ENCODE measurements at places on chromosomes 7 and 10.

DNA sequence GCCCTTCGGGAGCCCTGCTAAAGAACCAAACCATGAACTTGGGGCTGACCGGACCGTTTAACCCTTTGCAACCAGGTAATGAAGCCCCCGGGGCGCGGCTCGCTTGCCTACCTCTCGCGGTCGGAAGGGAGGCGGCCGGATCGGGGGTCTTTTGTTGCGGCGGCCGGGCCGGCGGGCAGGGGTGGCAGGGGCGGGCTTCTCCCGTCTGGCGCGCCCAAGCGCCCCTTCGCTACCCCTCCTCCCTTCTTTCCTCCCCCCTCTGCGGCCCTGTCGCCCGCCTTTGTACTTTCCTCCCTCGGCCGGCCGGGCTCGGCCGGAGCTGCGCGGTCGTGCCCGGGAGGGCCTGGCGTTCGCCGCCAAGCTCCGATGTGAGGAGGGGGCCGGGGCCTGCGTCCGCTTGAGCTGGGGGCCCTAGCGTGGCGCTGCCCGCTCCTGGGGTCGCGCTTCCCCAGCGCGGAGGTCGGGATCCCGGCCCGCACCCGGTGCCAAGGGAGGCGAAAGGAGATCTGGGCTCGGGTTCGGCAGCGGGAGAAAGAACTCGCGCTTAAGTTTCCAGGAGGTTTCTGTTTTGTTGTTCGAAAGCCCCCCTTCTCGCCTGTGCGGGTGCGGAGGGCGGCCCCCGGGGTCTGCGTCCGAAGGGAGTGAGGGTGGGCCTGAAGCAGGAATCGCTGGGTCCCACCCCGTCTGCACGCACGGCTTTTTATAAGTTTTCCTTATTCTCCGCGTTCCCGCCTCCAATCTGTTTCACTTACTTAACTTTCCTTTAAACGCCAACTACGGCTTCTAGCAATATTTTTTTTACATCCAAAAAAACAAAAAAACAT, 436.8 kb upstream of the GALNT17 start:
- peak; percentile 40 for DNase-seq

DNA sequence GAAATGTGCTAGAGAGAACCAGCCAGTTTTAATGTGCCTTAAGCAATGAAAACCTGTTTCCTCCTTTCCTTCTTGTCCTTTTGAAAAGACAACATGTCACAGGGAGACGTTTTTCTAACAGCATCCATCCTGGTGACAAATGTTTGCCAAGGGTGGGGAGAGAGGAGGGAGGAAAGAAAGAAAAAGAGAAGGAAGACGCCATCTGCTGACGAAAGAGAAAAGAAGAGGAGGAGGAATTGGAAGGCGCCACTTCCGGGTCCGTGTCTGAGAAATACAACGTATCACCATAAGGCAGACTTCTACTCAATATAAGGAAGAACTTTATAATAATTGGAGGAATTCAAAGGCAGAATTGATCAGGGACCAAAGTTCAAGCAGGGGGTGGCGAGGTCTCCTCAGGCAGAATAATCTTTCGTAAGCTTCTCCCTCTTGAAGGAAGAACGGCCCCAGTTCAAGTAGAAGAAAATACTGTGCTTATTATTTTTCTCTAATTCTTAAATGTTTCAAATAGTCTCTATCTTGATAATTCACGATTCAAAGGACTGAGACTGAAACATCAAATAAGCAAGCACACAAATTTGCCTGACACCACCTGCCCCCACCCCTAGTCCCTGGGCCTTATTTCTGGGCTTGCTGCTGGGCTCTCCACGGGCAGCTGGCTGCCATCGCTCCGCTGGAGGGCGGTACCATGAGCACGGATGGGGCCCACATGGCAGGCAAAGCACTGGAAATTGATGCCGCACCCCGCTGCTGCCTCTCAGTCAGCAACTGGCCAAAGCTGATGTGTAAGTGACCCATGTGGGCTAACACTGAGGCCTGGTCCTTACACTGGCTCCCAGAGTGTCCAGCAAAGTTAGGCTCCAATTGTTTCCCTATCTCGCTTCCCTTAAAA, 273.7 kb upstream of the KLF14 start:
- DNase-seq, result peak; percentile 54

- DNase-seq, result no peak
These were observed 105.1 kb upstream of the ANLN start for GRCh38 chr7:36284456-36285090.

GRCh38 chr10:84196941-84197340, 2.6 kb downstream of the CDHR1 start:
- DNase-seq, result no peak

DNA sequence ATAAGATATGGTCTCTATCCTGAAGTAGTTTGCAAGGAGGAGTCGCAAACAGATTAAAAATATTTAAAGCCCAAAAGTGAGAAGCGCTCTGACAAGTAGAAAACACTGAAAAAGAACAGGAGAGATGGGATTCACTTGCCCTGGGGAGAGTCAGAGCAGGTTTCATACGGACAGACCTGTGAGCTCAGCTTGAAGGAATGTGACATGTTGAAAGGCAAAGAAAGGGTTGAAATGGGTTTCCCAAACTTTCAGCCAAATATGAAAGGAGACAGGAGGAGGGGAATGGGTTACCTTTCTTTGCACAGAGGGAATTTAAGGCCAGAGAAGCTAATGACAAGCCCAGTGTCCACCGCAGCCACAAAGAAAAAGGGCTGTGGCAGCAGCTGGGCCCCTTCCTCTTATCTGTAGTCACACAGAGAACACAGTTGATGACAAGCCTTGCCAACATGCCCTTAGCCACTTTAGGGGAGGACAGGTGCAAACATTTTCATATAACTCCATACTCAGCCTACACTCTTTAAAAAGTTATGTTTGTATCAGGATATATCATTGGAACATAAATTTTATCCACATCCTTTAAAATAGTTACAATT, 14.9 kb downstream of the HOXA1 start:
- no peak for DNase-seq

GRCh38 chr7:96959135-96959534, 46.2 kb upstream of the DLX6 start:
- no peak for DNase-seq

- no peak for DNase-seq
These were observed 69.2 kb upstream of the TCF7L2 start for GRCh38 chr10:112880633-112881530.

- DNase-seq, result no peak
These were observed 4.3 kb upstream of the GSAP start for GRCh38 chr7:77420438-77420837.

- DNase-seq, result no peak
These were observed 170.9 kb upstream of the ASAH2 start for GRCh38 chr10:50422259-50422658.

DNA sequence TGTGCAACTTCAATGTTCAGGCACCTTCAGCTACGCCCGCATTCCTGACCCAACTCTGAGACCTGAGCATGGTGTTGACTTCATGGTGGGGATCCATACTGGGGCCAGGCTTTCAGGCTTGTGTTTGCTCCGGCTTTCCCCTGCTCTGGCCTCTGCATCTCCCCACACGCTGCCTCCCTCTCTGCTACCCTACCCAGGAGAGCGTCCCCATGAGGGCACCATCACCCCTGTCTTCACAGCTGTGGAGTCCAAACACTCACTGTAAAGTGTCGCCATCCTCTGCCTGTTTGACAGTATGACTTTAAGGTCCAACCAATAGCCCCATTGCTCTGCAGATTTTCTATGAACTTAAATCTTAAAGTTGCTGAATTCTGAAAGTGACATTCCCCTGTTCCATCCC, 199.0 kb upstream of the GRB10 start:
- DNase-seq, result no peak

GRCh38 chr7:731440-732085, 4.5 kb upstream of the PRKAR1B start:
- DNase-seq, result no peak

- DNase-seq, result no peak
These were observed 34.1 kb downstream of the LRRC20 start for GRCh38 chr10:70348228-70348850.

- no peak for DNase-seq
These were observed 35.8 kb downstream of the CHST15 start for GRCh38 chr10:124057601-124058000.

- no peak for DNase-seq
These were observed 105.0 kb downstream of the DLG5 start for GRCh38 chr10:77821551-77821950.

- no peak for DNase-seq
These were observed 115.0 kb downstream of the GFRA1 start for GRCh38 chr10:116158036-116158435.

DNA sequence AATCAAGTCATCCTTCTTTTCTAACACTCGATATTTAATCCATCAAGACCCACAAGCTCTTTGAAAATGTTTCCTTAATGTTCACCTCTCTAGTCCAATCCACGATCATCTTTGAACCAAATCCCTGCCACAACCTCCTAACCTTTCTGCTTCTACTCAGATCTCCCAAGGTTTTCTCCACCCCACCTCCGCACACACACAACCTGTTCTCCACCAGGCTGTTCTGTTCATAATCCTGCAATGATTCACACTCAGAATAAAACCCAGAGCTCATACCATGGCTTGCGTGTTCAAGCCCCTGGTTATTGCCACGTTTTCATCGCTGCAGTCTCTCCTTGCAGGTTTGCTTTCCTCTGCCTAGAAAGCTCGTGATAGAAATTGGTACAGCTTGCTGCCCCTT, 53.8 kb upstream of the BAMBI start:
- no peak for DNase-seq

- DNase-seq, result peak; percentile 64
These were observed 83.2 kb downstream of the CAMK1D start for GRCh38 chr10:12432402-12433189.

DNA sequence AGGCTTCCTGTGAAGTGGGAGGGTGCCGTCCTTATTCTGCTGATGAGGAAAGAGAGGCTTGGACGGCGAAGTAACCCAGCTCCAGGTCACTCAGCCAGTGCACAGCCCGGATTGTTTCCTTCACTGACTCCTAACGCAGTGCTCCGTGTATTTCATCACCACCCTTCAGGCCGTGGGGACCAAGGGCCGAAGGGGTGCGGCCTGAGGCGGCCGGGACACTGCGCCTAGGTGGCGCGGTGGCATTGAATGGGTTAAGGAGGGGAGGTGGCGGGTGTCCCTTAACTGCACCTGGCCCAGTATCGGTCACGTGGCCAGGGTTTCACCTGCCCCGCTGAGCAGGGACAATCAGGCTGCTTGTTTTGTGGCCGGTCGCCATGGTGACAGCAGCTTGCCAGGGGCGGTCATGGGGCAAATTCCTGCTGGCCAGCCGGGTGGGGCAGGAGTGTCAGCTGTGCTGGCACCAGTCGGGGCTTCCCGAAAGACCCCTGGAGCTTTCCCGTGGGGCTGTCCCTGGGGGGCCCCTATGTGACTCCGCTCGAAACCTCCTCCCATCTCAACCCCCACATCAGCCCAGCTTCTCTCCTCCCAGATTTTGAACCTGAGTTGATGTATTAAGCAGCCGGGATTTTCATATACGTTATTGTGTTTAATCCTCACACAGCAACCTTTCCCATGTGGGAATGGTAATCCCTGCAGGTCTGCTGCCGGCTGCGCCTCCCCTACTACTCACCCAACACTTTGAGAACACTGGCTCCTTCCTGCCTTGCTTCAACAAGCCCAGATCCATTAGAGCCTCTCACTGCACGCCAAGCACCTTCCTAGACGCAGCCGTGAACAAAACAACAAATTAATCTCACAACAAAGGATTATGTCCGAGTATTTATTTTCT, 4.4 kb upstream of the ABHD11 start:
- DNase-seq, result peak; percentile 99

- no peak for DNase-seq
These were observed 89.4 kb upstream of the PALS2 start for GRCh38 chr7:24483804-24484203.

- no peak for DNase-seq
These were observed 118.5 kb downstream of the AMPH start for GRCh38 chr7:38512704-38513103.

GRCh38 chr10:129869596-129870473, 94.2 kb downstream of the EBF3 start:
- DNase-seq, result no peak

GRCh38 chr7:28354601-28355402, 57.5 kb upstream of the CREB5 start:
- DNase-seq, result no peak

DNA sequence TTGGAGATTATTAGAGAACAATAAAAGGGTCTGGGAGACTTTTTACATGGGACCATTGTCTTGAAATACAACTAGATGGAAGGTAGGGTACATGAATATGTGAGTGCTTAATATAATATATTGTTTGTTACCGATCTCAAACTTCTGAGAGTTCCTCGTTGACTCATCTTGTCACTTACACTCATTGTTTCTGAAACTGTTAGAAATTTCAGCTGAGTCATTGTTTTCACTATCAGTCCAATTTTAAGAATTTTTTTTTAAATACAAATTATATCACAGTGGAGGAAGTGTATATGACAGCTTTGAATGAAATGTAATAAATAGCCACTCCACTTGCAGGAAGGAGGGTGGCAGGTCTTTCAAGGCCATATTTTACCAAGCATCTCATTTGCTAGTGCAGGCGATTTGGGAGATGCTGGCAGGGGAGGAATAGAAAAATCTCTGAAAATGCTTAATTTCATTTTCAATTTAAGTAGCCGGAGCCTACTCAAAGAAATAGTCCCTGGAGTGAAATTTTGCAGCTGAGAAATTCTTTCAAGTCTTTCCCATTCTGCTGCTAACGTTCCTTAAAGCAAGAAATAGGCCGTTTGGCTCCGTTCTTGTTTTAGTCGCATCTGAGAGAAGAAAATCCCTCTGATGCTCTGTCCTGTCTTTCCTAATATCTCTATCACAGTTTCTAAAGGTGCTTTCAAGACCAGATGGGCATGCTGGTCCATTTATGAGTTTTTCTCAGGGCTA, 1404.2 kb upstream of the CELF2 start:
- no peak for DNase-seq

- no peak for DNase-seq
These were observed 233.1 kb upstream of the PFKP start for GRCh38 chr10:2834214-2834613.

GRCh38 chr10:67657775-67658174, 38.2 kb downstream of the CTNNA3 start:
- no peak for DNase-seq

DNA sequence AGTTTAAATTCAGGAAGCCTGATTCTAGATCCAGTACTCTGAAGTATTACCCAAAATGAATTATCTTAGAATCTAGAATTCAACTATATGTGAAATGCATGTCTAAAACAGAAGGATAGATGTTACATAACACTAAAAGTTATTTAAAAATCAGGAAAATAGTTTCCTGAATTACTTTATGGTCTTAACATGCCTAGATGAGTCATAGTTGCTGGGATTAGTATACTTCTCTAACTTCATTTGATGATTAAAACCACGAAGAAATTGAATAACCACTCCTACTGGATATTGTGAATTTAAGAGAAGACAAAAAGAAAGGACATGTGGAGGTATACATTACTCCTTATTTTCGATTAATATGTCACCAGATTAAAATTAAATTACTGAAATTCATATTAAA, 65.5 kb downstream of the ATAD1 start:
- no peak for DNase-seq

GRCh38 chr7:31456646-31457368, 57.1 kb upstream of the ITPRID1 start:
- DNase-seq, result no peak

GRCh38 chr10:117425974-117426566, 50.8 kb upstream of the PDZD8 start:
- no peak for DNase-seq

GRCh38 chr7:137990251-137990941, 11.5 kb downstream of the CREB3L2 start:
- DNase-seq, result no peak

Data from NCI-H2081 (cell line).